Mammary microvascular endothelial cell (primary cell): ENCODE measurements at places on chromosomes 7 and 10. TPM values are rescaled to one million over a fixed set of nuclear protein-coding genes. Genes with fewer than 3 reads are reported as not detected.

The GRM3 gene
- total RNA-seq, result not detected in 2 replicates

The NPTX2 gene
- 0.49 and 0.60 TPM in 2 replicates for total RNA-seq

The CADPS2 gene
- total RNA-seq, result 32.0 and 35.9 TPM in 2 replicates

The THSD7A gene
- 2.8 and 4.0 TPM in 2 replicates for total RNA-seq

The ZNF680 gene
- 3.7 and 6.1 TPM in 2 replicates for total RNA-seq

The ITIH5 gene
- total RNA-seq, result 0.30 and 0.80 TPM in 2 replicates

The ADRA2A gene
- under 0.01 TPM in 1 of 2 replicates, not detected in the other for total RNA-seq

The P4HA1 gene
- 27.5 and 30.8 TPM in 2 replicates for total RNA-seq

The HOXA7 gene
- total RNA-seq, result 11.9 and 13.6 TPM in 2 replicates

The CFTR gene
- 1.7 TPM in 1 of 2 replicates, not detected in the other for total RNA-seq

The CYCS gene
- 75.1 and 93.4 TPM in 2 replicates for total RNA-seq

The SNCG gene
- 77.7 and 80.4 TPM in 2 replicates for total RNA-seq

The CCDC146 gene
- 0.39 and 0.53 TPM in 2 replicates for total RNA-seq

The RSPH10B2 gene
- total RNA-seq, result 0.05 TPM in 1 of 2 replicates, not detected in the other

The CH25H gene
- 4.4 and 6.7 TPM in 2 replicates for total RNA-seq

The CHAT gene
- total RNA-seq, result not detected in 2 replicates

The DPY19L1 gene
- total RNA-seq, result 49.9 and 50.8 TPM in 2 replicates

The ALDH18A1 gene
- total RNA-seq, result 56.6 and 58.0 TPM in 2 replicates

The PDE6C gene
- total RNA-seq, result not detected in 2 replicates

The EN2 gene
- not detected in 2 replicates for total RNA-seq

The SEMA4G gene
- 0.84 and 1.8 TPM in 2 replicates for total RNA-seq

The GPR37 gene
- 0.10 TPM in 1 of 2 replicates, not detected in the other for total RNA-seq

The TMEM184A gene
- total RNA-seq, result 0.07 and 0.25 TPM in 2 replicates

The HSPA14 gene
- total RNA-seq, result 14.9 and 15.9 TPM in 2 replicates

The OR6V1 gene
- total RNA-seq, result not detected in 2 replicates

The LHFPL3 gene
- not detected in 2 replicates for total RNA-seq

The MOGAT3 gene
- total RNA-seq, result not detected in 2 replicates

The GNG11 gene
- 186 and 196 TPM in 2 replicates for total RNA-seq

The CALHM2 gene
- total RNA-seq, result 25.2 and 33.1 TPM in 2 replicates

The SAMD9 gene
- total RNA-seq, result 19.4 and 20.5 TPM in 2 replicates

The PRSS58 gene
- not detected in 2 replicates for total RNA-seq

The GALNT17 gene
- total RNA-seq, result not detected in 2 replicates

The PTN gene
- total RNA-seq, result 0.07 TPM in 1 of 2 replicates, not detected in the other
